ENCODE measurements at places on chromosomes 7 and 10.

GRCh38 chr10:70673929-70674559 is 1.7 kb downstream of the ADAMTS14 start:
- ATAC-seq: no peak

DNA sequence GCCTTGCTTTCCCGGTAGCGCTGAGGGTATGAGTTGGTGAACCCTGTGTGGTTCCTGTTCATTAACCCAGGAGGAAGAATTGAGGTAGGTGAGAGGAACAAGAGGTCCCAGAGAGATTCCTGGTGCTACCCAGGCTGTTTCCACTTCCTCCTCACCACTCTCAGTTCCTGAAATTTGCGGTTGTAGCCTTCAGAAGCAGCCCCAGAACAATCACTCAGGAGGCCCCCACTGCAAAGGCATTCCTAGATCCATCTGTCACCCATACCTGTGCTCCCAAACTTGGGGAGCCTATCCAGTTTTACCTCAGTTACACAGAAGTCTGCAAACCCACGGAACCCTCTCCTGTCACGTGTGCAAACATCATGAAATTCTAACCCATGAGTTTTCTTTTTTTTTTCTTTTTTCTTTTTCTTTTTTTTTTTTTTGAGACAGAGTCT is 9.0 kb upstream of the PIP4K2A start:
- ATAC-seq: no peak

DNA sequence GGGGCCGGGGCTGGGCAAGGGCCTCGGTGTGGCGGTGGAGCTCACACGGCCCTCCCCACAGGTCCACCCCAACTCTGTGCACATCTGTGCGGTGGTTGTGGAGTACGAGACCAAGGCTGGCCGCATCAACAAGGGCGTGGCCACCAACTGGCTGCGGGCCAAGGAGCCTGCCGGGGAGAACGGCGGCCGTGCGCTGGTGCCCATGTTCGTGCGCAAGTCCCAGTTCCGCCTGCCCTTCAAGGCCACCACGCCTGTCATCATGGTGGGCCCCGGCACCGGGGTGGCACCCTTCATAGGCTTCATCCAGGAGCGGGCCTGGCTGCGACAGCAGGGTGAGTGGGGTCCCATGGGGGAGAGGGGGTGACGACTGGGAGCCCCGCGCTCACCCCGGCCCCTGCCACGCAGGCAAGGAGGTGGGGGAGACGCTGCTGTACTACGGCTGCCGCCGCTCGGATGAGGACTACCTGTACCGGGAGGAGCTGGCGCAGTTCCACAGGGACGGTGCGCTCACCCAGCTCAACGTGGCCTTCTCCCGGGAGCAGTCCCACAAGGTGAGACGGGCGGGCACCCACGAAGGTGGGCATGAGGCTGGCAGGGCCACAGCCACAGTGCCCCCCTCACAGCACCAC is 8.8 kb downstream of the TMEM120A start:
- no peak for ATAC-seq

DNA sequence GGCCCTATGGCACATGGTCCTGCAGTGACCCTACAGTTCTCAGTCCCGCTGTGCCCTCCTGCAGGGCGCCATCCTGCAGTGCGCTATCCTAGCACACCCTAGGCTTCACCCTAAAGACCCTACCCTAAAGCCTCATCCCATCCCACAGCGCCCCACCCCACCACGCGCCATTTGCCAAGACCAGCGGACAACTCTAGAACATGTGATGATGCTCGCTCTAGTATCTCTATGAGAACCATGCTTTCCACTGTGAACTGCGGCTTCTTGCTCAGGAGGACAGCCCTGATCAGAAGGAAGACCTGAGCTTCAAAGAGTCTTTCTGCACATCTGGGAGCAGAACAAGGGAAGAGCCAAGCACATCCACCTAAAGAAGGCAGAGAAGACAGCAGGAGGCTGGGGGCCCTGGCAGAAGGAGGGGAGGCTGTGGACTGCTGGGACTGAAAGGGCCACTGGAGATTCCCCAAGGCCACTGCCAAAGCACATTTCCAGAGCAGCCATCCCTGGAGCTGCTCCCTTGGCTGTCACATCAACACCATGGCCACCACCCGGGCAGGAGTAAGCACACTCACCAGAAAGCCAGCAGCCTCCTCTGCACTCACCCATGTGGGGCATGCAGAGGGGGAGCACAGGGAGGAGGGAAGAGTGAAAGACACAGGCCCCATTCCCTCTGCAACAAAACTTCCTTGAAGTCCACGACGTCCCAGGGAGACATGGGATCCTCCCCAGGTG is 134.1 kb downstream of the TNS3 start:
- no peak for ATAC-seq

- no peak for ATAC-seq
Observed at GRCh38 chr10:50396491-50397311, 145.4 kb upstream of the ASAH2 start.

DNA sequence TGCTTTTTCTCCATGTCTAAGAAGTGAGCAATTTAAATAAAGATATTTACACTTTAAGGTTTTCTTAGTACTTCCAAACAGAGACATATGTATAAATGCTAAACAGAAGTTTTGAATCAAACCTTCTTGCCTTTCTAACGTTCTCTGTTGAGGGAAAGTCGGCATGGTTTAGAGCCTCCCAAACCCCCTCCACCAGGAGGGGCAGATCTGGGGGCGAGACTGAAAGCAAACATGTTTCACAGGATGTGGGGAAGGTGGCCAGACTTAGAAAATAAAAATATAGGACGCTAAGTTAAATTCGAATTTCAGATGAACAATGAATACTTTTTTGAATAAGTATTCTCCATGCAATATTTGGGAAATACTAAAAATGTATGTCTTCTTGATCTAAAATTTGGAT is 208.3 kb upstream of the SHH start:
- no peak for ATAC-seq
